ENCODE measurements at places on chromosomes 7 and 10.

GRCh38 chr10:83863283-83863966 is 275.9 kb upstream of the GHITM start:
- no peak for DNase-seq

DNA sequence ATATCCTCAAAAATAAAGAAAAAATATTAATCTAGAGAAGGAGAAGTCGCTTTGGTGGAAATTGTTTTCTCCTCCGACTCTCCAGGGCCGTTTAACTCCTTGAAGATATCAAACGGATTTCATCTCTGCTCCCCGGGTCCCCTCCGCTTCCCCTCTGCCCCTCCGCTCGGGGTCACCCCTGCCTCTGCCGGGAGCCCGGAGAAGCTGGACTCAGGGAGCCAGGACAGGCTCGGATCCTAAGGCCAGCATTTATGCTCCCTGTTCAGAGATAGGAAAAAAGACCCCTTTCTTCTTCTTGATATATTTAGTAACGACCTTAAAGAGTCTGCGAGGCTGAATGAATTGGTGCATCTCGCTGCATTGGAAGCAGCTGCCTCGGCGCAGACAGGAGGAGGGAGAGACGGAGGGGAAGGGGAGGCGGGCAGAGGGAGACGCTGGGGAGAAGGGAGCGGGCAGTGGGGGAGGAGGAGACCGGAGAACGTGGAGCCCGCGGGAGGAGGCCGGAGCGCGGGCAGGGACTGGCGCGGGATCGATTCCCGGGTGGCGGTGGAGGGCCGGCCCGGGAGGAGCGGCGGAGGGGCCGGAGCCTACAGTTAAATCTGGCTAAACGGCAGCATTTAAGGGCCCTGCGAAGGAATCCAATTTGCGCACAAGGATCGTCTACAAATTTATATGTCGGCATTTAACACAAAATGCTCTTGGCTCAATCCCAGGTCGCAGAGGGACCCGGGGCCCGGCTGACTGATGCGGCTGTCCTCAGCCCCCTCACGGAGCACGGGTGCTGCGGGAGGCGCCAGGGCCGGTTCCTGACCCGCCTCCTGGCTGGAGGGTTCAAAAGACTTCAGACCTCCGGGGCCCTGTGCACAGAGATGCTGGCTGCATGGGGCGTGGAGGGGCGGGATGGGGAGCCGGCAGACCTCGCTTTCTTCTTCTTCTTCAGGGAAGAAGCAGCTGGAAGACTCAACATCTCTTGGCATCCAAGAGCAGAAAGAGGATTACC is 55.6 kb downstream of the CRTAC1 start:
- no peak for DNase-seq

DNA sequence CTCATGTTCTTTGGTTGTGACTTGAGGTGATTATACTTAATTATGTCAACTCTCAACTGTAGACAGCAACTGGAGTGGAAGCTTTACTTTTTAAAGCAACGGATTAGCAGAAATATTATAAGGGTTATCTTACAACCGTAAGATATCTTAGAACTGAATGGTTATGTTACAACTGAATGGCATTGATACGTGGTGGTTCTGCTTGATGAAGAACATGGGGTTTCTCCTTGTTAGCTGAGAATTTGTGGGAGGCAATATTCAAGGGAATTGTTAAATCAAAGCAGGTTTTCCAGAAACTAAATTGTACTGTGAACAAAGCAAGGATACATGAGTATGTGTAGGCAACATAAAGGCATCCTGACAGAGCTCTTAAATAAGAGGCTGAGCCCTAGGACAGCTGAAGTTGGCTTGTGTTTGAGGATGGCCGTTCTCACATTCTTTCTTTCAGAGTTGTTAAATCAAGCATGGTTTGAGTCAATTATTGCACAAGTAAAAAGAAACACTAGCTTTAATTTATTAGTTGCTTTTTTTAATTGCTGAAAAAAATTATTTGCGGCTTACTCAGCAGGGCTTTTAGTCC is 350.0 kb downstream of the PLXDC2 start:
- no peak for DNase-seq

- no peak for DNase-seq
Observed at GRCh38 chr7:43645699-43646226, 62.9 kb downstream of the STK17A start.

- no peak for DNase-seq
Observed at GRCh38 chr10:97456686-97457065, 10.7 kb downstream of the ZDHHC16 start.

- DNase-seq = no peak
Observed at GRCh38 chr10:98795467-98795866, 348.7 kb upstream of the HPS1 start.

- DNase-seq = no peak
Observed at GRCh38 chr7:114152314-114152938, 233.6 kb upstream of the PPP1R3A start.

DNA sequence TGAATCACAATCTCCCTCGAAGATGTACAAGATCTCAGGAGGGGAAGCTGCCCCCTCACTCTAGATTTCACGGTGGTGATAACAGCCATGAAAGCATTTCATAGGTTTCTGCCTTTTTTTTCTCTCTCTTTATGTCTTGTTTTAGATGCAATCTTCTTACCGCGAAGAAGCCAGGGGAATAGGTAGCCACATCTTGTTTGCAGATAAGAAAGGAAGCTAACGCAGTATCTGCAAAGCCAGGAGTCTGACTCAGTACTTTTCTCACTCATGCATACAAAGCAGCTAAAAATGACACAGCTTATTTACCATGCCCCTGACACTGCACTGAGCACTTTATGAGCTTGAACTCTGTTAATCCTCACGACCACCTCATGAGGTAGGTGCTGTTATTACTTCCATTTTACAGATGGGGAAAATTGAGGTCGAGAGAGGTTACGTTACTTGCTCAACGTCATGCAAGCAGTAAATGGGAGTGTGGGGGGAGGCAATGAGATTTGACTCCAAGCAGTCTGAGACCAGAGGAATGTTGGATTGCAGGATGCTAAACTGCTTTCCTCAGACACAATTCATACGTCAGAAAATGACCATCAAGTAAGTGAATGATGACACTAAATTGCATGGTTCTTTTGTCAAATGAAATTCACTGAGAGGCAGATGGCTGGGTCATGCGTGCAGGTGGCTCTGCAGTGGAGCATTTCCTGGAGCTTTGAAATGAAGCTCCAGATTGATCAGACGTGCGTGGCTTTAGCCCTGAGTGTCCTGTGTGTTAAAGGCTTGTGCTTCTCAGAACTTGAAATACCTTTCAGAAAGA is 3.3 kb downstream of the MAP3K8 start:
- no peak for DNase-seq

DNA sequence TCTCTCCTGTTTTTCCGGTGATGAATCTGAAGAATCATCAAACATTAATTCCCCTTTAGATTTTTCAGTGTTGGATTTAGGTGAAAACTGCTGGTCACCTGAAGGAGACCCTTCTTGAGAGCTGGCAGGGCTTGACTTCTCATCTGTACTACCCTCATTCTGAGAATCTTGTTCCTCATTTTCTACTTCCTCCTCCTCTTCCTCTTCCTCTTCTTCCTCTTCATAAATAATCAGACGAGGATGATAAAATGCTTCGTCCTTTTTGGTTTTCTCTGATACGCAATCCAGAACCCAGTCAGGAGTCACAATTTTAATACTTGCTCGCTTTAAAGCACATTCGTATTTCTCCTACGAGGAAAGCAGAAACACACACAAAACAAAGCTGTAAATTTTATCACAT is 26.9 kb downstream of the PAXIP1 start:
- DNase-seq = no peak

- no peak for DNase-seq
Observed at GRCh38 chr10:132546567-132547420, 9.2 kb downstream of the INPP5A start.

DNA sequence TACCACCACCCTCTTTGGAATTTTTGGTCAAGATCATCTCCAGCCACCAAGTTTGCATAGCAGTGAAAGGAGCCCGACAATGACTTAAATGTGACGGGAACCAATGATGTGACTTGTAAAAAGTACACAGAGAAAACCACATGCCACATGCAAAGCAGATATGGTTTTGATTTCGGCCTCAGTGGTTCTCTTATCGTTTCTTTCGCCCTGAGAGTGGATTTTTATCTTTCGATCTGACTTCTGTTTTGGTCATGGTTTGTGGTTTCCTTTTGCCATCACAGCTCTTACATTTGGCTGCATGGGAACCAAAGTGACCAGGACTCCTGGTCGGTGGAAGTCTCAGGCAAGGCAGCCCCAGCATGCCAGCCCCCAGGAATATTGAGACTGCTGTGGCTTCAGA is 31.5 kb downstream of the TCF7L2 start:
- DNase-seq = peak; percentile 5

DNA sequence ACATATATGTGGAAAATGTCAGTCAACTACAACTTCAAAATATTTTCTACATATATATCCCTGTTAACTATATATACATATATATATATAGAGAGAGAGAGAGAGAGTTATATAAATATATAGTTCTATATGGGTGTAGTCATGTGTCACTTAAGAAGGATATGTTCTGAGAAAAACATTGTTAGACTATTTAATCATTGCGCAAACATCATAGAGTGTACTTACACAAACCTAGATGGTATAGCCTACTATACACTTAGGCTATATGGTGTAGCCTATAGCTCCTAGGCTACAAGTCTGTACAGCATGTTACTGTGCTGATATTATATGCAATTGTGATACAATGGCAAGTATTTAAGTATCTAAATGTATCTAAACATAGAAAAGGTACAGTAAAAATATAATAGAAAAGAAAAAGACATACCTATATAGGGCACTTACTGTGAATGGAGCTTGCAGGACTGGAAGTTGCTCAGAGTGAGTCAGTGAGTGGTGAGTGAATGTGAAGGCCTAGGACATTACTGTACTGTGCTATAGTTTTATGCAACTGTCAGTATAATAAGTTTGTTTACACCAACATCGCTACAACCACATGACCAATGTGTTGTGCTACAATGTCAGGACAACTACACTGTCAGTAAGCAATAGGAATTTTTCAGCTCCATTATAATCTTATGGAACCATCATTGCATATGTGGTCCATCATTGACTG is 18.0 kb upstream of the FGL2 start:
- DNase-seq = no peak

- DNase-seq = no peak
Observed at GRCh38 chr7:49781996-49782395, 8.6 kb downstream of the VWC2 start.

DNA sequence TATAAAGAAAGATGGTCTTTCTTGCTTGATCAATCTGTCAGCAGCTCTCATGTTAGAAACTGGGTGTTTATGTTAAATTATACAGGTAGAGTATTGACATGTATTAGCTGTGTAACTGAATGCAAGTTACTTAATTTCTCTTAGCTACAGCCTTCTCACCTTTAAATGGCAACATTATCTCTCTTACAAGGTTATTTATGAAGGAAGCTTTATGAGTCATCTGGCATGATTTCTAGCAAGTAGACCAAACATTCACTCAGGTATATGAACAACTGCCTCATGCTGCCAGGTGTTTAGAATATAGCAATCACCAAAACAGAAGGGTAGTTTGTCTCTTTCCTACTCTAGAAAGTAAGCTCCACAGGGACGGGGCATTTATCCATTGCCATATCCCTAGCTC is 8.5 kb downstream of the ARL4A start:
- no peak for DNase-seq

DNA sequence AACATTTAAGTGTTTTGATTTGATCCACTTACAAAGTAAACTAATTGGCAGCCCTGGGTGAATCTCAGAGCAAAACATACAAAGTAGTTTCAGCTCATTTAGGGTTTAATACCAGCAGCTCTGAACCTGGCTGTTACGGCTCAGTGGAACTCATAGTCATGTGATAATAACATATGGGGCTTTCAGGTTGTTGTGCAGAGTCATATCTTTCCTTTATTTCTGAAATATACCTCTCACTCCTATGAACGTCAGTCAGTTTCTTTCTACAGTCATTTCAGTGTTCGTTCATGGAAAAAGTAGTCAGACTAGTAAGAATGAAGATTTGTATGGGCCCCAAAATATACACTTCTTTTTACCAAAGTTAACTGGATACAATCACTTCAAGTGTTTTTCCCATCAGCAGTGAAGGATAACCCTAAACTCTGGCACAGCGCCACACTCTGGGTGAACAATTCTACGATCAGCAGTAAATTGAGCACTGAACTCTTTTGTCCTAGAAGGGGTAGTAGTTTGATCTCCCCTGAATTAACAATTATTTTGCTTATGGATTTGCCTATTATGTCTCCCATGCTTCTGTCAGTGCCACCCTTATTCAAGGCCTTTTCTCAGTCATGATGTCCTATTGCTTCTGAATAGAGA is 218.6 kb downstream of the THSD7A start:
- no peak for DNase-seq

DNA sequence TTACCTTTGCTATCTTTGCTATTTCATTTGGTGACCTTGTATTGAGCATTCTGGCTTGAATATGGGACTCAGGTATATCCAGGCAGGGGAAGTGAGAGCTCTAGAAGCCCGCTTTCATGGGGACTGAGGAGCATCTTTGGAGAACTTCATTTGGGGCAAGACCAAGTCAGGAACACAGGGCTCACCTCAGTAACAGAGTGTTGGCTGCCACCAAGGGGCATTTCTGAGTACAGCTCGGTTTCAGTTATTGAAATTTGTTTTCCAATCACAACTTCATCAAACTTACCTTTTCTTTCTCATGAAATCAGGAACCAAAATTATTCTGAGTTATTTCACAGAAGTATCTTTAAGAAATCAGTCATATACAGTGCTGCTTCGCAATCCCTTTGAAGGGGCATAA is 337.2 kb downstream of the C7orf25 start:
- DNase-seq = no peak

DNA sequence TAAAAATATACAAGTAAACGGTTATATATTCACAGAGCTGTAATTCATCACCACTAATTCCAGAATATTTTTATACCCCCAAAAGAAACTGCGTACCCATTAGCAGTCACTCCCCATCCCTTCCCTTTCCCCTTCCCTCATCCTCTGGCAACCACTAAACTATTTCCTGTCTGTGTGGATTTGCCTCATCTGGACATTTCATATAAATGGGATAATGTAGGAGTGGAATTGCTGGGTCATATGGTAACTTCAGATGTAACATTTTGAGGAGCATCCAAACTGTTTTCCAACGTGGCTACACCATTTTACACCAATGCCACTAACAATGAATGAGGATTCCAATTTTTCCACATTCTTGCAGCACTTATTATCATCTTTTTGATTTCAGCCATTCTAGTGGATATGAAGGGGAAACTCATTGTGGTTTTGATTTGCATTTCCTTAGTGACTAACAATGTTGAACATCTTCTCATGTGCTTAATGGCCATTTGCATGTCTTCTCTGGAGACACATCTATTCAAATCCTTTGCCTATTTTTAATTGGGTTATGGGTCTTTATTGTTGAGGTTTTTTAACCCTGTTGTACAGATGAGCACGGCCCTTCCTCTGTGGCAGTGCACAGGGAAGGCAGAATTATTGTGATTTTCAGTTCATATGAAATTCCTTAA is 79.2 kb downstream of the RBM20 start:
- no peak for DNase-seq

GRCh38 chr10:103281753-103282152 is 4.8 kb downstream of the INA start:
- no peak for DNase-seq
